NCI-H1417 (cell line): ENCODE measurements at places on chromosomes 11 and 22.
A peak's percentile ranks its signal among the peaks of the same experiment; 100 is the strongest.

DNA sequence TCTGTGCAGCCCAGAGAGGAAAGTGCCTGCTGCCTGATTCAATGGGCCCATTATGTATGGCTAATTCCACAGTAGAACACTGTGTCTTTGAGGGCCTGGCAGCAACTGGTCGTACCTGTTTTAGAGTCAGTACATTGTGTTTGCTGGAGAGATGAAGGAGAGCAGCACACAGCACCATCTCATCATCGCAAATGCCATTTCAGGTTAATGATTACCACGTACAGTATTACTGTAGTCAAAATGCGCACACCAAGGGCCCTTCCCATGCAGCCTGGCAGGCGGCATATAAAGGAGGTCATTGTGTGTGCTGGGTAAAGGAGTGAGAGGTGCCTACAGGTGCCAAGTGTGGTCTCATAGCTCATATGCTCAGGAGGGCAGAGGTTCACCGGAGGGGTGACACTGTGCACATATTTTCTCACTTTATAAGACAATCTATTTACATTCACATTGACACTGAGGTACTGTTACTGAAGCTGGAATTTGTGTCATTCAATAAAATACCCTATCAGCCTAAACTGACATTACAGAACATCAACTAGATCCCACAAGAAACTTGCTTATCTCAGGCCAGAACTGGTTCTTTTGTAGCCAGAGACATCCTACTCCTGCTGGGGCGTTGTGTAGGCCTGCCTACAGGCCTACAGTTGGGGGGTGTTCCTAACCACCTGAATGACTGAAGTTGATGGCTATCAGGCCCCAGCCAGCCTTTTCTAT is 90.4 kb downstream of the APIP start:
- DNase-seq: no peak

GRCh38 chr22:17436382-17436980 is 67.2 kb downstream of the CECR2 start:
- DNase-seq: peak; percentile 18

GRCh38 chr22:49961601-49962011 is 1.0 kb downstream of the PIM3 start:
- DNase-seq: no peak

DNA sequence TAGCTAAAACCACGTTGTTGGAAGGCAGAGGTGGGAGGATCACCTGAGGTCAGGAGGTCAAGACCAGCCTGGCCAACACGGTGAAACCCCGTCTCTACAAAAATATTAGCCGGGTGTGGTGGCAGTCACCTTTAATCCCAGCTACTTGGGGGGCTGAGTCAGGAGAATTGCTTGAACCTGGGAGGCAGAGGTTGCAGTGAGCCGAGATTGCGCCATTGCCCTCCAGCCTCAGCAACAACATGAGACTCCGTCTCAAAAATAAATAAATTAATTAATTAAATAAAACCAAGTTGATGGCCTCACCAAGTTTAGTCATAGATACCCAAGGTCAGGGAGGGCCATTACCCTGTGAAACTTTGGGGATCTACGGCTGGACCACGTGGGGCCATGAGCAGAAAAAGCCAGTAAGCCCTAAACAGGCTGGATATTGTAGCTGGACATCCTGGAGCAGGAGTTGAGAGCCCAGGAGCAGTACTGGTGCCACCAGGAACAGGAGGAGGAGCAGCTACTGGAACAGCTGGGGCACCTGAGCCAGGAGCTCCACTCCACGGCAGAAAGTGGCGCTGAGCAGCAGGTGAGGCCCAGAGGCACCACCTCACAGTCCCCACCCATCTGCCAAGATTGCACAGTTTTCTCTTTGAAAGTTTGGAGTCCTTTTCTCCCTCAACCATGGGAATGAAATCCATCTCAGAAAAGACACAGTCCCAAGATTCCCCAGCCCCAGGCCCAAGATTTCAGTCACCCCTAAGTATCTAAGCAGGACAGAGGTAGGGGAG is 50.5 kb downstream of the BTG4 start:
- no peak for DNase-seq

DNA sequence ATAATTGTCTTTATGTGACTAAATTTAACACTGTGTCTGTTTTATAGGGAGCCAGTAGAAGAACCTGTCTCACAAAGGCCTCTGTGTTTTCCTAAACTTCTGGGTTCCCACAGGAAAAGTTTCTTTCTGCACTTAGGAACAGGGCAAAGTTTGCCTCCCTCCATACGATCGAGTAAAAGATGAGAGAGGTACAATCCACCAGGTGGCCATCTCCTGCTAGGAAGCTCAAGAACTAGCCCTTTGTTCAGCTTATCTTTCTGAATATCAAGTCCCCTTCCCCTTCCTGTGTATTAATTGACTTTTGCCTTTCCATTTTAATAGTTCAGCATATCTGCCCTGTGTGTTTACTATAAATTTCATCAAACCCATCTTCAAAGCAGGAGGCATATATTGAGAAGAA is 18.0 kb downstream of the CSNK2A3 start:
- no peak for DNase-seq

DNA sequence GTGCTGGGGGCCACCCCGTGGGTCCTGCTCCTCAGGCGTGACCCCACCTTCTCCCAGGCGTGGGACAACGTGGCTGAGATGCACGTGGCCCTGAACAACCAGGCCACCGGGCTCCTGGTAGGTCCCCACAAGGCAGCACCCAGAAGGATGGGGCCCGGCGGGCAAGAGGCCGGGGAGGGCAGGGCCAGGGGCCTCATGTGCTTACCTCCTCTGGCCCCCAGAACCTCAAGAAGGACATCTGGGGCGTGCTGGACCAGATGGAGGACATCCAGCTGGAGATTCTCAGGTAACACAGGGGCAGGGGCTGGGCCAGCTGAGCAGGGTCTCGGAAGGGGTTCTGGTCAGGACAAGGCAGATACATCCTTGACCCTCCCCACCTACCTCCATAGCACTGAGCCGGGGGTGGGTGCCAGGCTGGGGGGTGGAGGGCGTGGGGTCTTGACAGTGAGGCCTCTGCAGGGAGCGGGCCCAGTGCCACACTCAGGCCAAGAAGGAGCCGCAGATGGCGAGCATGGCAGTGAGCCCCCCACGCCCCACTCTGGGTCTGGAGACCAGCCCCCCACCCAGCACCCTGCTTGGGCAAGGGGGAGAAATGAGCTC is 186.3 kb downstream of the IGLL1 start:
- no peak for DNase-seq

GRCh38 chr11:67381244-67381972 is 8.0 kb upstream of the CLCF1 start:
- DNase-seq: no peak

DNA sequence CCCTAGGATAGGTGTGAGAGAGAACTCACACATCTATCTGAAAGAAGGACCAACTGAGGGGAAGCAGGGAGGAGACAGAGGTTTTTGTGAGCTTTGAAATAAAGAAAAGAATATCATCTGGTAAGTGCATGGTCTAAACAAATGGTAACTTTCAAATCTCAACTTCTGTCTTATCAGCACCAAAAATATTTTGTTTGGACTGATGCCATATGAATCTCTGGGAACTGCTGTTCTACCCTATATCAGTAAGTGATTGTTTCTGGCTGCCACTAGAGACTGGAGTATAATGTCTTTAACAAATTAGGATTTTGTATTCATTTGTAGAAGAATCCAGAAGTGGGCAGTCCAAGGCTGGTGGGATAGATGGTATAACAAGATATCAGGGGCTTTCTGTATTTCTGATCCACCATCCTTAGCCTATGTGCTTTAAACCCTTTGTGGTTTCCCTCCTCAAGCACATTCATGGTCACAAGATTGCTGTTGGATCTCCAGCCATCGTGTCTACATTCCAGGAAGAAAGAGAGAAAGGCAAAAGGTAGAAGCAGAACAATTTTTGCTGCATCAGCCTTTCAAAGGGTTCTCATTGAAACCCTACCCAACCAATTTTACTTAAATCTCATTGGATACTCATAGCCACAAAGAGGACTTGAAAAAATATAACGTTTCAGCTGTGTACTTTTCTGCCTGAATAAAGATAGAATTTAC is 4.7 kb downstream of the HEPHL1 start:
- DNase-seq: no peak

- no peak for DNase-seq
Observed at GRCh38 chr11:37109286-37109585, 511.2 kb upstream of the RAG2 start.

- DNase-seq: peak; percentile 34
Observed at GRCh38 chr11:115287266-115287665, 216.9 kb downstream of the CADM1 start.

- no peak for DNase-seq
Observed at GRCh38 chr11:12537778-12538401, 136.3 kb upstream of the TEAD1 start.

DNA sequence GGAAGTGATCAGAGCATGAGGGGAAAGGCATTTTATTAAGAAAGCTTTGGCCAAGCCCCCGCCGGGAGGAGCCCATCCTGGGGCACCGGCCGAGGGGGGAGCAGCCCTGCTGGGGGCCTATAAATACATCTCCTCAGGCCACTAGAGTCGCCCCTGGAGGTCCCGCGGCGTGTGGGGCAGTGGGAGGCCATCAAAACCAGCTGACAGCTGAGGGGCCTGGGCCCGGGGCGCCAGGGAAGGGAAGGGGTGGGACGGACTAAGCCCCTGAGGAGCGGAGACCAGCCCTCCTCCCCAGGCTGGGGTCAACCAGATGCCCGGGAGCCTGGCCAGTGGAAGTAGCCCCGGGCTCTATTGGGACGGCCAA is 13.1 kb downstream of the SCARF2 start:
- no peak for DNase-seq

- no peak for DNase-seq
Observed at GRCh38 chr22:20652130-20652529, 121.8 kb upstream of the SERPIND1 start.

DNA sequence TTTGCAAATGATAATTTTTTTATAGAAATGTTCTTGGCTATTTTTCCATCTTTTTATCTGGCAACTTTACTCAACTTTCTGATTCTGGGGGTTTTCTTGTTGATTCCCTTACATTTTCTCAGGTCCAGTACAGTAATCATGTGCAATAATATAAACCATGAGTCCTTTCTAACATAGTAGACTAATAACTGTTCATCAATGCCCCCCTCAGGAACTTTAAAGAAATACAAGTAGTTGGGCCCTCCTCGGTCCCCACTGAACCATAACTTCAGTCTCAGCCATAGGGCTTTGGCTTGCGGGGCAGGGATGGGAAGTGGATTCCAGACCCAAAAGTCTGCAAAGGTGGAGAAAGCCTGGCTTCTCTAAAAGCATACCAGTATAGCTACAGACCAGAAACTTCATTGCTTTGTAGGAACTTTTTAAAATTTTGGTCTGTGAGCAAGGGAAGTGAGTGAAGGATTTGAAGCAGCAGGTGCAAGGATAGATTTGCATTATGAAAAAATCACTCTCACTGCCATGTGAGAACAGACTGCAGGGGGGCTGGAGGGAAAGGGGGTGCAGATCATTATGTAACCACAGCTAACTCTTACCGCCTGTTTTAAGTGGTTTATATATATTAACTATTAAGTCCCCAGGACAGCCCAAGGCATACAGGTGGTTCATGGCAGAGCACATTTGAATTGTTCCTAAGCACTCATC is 10.4 kb upstream of the TUB start:
- no peak for DNase-seq

DNA sequence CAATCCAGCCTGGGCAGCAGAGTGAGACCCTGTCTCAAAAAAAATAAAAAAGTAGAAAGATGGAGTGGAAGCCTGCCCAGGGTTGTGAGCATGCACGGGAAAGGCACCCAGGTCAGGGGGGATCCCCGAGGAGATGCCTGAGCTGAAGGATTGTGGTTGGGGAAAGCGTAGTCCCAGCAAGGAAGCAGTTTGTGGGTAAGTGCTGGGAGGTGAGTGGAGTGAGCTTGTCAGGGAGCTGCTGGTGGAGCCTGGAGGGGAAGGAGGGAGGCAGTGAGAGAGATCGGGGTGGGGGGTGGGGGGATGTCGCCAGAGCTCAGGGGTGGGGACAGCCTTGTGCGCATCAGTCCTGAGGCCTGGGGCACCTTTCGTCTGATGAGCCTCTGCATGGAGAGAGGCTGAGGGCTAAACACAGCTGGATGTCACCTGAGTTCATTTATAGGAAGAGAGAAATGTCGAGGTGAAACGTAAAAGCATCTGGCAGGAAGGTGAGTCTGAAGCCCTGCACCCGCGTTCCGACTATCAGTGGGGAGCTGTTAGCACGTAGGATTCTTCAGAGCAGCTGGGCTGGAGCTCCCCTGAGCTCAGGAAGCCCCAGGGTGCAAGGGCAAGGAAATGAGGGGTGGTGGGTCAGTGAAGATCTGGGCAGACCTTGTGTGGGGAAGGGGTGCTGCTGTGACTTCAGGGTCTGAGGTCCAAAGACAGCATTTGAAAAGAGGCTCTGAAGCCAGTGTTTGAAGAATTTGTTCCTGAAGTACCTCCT is 10.2 kb downstream of the TMEM121B start:
- no peak for DNase-seq

DNA sequence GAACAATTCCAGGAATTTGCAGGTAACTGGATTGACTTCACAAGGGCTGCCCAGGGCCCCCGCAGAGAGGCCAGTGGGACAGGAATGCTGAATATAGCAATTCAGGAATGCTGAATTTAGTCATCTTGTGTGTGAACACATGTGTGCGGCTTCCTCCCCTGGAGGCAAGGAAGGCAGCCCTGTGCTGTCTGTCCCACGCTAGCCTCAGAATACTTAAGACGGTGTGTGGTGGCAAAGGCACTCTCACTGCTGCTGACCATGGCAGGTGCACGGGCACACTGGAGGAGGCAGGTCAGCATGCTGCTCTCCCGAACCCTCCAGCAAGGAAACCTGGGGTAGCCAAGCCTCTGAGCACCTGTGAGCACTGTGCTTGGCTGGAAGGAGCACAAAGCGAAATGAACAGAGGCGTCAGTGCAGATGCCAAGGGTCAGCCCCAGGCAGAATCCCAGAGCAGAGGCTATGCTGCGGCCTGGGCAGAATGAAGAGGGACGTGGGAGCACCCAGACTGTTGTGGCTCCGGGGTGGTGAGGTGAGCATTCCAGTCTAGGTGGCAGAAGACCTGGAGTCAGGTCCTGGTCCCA is 2.7 kb downstream of the GNAZ start:
- no peak for DNase-seq

DNA sequence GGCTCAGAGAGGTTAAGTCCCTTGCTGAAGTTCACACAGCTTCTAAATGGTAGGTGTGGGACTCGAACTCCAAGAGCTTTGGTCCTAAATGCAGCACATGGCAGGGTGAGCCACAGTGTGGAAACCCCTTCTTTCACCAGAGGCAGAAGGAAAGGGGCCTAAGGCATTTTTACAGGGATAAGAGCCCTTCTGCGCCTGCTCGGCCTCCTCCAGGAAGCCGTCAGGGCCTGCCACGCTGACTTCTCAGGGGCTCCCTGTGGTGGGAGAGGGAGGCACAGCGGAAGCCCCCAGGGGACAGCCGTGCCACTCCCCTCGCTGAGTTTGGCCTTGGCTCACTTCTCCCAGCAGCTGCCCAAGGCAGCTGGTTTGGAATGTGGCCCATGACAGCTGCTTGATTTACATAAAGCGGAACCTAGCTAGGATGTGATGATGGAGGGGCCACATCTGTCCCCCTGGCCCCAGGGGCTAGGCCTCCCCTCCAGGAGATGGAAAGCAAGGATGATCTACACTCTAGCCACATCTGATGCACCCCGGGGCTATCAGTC is 35.4 kb downstream of the CD82 start:
- no peak for DNase-seq
